Right ventricle myocardium superior (tissue), 1 donor: ENCODE measurements at places on chromosomes 7 and 10. TPM values are rescaled to one million over a fixed set of nuclear protein-coding genes. Genes with fewer than 3 reads are reported as not detected.

DNA sequence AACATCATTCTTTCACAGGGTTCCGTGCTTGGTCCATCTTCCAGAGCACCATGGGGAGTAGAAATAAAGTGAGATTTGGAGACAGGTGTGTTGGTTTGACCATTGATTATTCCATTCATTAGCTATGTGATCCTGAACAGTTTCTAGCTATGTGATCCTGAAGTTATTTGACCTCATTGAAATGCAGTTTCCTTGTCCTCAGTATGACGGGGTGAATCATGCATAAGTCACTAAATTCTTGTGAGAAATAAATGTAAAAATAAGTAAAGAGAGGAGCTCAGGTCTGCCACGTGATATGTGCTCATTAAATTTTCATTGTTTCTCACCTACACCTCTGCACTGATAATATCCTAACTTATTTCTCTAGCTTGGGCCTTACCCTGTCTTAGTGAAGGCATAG, 34.1 kb upstream of the LHFPL3 start:
- no peak for DNase-seq

- DNase-seq = no peak
Measured at GRCh38 chr7:90621125-90621746, 25.1 kb downstream of the CDK14 start.

GRCh38 chr7:105118612-105119600, 104.9 kb downstream of the KMT2E start:
- no peak for DNase-seq

DNA sequence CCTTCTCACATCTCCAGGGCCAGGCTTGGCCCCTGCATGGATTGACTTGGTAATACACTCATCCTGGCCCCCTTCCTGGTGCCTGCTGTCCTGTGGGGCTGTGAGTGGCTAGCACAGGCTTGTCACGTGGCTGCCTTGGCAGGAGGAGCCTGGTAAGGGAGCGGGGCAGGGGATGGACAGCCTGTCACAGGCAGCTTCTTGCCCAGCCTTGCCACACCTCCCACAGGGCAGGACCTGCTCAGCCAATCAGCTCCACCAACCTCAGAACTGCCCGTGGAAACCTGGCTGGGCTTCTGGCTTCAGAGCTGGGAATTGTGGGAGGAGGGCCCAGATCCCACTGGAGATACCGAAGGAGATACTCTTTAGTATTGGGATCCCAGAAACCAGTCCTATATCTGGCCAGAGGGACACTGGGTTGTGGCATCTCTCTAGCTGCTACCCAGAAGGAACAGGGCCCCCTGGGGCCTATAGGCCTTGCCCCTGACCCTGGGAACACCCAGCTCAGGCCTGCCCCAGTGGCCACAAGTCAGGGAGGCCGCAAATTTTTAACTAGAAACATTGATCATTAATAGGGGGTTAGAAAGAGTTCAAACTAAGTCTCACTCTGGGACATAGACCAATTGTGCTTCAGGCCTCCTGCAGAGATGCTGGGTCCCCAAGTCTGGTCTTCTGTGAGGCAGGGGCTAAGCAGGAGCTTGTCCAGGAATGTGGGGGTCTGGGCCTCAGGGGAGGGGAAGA, at the start of gene HOGA1:
TSS of gene HOGA1 (plus strand) at position 330 of the 738 bp plus-strand sequence. CDS start at position 645, 315 bp downstream.
- DNase-seq = peak; percentile 90

- DNase-seq = peak; percentile 49
Measured at GRCh38 chr7:128934361-128935341, 3.1 kb upstream of the IRF5 start.

- DNase-seq = no peak
Measured at GRCh38 chr7:116331020-116331419, 120.7 kb downstream of the TES start.

- DNase-seq = no peak
Measured at GRCh38 chr7:12888717-12889116, 201.3 kb downstream of the ARL4A start.

GRCh38 chr7:85471307-85471706, 284.5 kb upstream of the SEMA3D start:
- no peak for DNase-seq

- no peak for DNase-seq
Measured at GRCh38 chr10:14056610-14057332, 274.0 kb downstream of the FRMD4A start.

DNA sequence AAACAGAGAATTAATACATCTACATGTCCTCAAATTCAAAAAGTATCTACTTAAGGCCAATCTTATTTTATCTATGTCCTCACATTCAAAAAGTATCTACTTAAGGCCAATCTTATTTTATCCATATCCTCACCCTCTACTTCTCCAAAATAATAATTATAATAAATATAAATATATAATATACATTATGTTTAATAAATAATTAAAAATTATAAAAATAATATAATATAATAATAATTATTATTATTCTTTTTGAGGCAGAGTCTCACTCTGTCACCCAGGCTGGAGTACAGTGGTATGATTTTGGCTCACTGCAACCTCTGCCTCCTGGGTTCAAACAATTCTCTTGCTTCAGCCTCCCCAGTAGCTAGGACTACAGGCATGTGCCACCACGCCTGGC, 784.9 kb downstream of the DNAJB9 start:
- DNase-seq = no peak

DNA sequence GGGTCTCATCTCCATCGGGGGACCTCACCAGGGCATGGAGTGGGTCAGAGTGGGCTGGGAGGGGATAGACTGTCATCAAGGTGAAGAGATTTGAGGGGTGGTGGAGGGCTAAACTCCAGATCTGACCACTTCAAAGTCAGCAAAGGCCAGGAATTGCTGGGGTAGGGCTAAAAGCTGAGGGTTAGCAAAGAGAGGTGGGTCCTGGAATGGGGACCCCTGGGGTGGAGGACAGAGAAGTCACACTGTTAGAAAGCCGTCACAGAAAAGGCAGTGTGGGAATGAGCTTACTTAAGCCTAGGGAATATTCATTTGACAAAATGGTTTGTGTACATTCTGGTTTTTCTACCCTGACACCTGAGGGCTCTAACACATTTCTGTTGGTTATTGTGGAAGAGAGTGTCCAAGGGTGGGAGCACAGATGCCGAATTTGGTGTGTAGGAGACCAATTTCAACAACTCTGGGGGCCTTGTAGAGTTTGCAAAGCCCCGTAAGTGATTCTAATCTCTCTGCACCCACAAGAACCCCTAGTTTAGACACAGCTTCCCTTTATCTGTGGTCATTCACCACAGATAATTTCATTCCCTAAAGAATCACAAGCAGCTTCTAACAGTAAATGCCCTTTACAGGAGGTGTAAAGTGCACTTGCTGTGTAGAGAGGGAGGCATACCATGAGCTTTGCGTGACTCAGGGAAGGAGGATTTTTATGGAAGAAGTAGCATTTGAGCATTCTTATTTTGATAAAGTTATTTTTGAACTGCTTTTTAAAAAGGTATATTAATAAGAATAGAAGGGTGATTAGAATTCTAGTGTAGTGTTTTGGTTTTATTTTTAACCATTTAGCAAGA, 6.4 kb downstream of the FBH1 start:
- no peak for DNase-seq

DNA sequence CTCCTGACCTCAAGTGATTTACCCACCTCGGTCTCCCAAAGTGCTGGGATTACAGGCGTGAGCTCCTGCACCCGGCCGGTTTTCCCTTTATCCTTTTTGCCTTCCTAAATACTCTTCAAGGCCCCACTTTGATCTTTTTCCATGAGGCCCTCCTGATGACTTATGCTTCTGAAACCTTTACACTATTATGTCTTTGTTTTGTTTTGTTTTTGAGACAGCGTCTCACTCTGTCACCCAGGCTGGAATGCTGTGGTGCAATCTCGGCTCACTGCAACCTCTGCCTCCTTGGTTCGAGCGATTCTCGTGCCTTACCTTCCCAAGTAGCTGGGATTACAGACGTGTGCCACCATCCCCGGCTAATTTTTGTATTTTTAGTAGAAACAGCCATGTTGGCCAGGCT, 3.8 kb downstream of the STMP1 start:
- DNase-seq = no peak

DNA sequence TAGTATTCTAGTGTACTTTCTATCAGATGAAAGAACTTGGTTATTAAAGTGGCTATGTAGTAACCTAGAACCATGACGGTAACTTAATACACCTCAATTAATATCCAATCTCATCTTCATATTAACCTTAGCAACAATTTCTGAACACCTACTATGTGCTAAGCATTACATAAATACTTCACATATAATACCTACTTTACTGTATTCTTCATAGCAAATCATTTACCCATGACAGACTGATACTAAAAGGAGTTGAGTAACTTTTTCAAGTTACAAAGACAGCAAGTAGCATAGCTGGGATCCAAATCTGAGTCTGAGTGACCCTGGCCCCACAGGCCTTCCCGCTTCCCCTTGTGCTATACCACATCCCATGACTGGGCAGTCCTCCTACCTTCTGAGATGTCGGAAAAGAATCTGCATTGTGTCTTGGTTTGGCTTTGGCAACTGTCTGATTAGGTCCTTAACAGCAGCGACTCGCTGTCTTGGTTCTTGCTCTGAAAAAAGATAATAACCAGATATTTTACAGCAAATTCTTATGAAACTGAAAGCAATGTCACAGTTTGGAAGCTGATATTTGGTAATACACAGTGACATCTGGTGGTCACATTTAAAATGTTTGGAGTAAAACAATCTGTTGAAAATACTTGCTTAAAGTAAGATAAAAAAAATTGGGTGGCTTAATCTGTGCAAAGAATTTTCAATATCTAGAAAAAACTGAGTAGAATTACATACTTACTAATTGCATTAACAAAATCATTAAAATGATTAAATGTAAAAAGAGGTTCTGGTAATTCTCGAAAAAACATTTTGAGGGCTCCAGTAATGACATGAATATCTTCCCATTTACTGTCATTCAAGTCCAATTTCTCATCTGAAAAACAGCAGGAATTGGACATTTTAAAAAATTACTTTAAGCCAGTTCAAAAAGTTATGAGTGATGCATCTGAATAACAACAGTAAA, 120.1 kb downstream of the ARHGAP12 start:
- DNase-seq = no peak

- DNase-seq = no peak
Measured at GRCh38 chr10:124224331-124225028, 131.1 kb upstream of the CHST15 start.

- no peak for DNase-seq
Measured at GRCh38 chr10:90644165-90644564, 213.7 kb downstream of the HTR7 start.

- no peak for DNase-seq
Measured at GRCh38 chr10:23975431-23975830, 233.5 kb upstream of the KIAA1217 start.

GRCh38 chr7:91681718-91682117, 198.8 kb downstream of the MTERF1 start:
- no peak for DNase-seq

GRCh38 chr7:149292462-149292823, 30.4 kb downstream of the ZNF783 start:
- DNase-seq = no peak

GRCh38 chr10:106863549-106863948, 301.0 kb downstream of the SORCS1 start:
- no peak for DNase-seq

PRLHR gene
- total RNA-seq = not detected

SH2D4B gene
- total RNA-seq = not detected

ERVW-1 gene
- not detected for total RNA-seq

TET1 gene
- 2.9 TPM for total RNA-seq

SPDYE2B gene
- total RNA-seq = not detected

MICU1 gene
- 41.0 TPM for total RNA-seq

CALN1 gene
- not detected for total RNA-seq

NRF1 gene
- 9.0 TPM for total RNA-seq

SEPTIN7 gene
- total RNA-seq = 167 TPM
